ENCODE measurements at places on chromosomes 5 and 9.
A peak's percentile ranks its signal among the peaks of the same experiment; 100 is the strongest.

GRCh38 chr5:126402621-126403555 is 20.3 kb upstream of the GRAMD2B start:
- DNase-seq, result no peak

- no peak for DNase-seq
These were observed at the start of gene GRIA1 for GRCh38 chr5:153490118-153491037. GRIA1 (plus strand) TSS chr5:153490670.

- DNase-seq, result no peak
These were observed 78.6 kb upstream of the VCAN start for GRCh38 chr5:83392766-83393503.

- no peak for DNase-seq
These were observed 209.7 kb downstream of the GADD45G start for GRCh38 chr9:89814340-89815040.

DNA sequence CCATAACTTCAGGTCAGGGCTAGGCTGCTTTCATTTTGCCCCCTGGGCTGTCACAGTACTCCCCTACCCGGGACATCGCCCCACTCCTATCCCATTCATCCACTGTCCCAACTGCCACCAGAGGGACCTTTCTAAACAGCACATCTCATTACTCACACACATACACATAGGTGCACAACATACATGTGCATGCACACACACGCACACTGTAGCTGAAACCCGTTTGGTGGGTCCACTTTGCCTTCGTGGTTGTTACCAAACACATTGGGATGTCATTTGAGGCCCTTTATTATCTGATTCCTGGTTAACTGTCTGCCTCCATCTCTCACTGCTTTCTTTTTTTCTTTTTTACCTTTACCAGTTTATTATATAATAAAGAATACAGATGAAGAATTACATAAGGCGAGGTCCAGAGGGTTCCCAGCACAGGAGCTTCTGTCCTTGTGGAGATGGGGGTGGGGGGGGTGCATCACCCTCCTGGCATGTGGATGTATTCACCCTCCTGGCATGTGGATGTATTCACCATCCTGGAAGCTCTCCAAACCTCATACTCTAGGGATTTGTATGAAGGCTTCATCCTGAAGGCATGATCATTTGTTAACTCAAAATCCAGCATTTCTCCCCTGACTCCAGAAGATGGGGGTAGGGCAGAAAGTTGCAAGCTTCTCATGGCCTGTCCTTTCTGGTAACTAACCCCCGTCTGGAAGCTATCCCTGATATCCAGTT is 186.0 kb downstream of the GOLPH3 start:
- DNase-seq, result no peak

DNA sequence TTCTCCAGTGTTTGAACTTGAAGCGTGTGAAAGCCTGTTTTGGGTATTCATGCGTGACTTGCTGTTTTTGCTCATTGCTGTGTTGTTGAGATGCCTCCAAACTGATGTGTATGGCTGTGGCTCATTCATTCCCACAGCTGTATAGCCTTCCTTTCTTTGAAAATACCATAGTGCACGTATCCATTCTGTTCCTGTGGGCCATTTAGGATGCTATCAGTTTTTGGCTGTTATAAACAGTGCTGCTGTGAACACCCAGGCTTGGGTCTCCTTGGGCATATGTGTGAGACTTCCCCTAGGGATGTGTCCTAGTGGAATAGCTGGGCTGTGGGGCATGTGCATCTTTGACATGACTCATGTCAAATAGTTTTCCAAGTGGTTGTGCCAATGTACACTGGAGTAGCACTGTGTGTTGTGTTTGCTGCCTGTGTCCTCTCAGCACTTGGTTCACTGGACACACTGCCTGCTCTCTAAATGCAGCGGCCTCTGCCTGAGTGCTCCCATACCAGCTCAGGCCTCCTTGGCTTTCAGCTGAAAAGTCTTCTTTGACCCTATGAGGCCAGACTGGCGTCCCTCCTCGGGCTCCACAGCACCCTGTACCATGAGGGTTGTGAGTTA is 102.6 kb upstream of the TBC1D2 start:
- DNase-seq, result no peak

DNA sequence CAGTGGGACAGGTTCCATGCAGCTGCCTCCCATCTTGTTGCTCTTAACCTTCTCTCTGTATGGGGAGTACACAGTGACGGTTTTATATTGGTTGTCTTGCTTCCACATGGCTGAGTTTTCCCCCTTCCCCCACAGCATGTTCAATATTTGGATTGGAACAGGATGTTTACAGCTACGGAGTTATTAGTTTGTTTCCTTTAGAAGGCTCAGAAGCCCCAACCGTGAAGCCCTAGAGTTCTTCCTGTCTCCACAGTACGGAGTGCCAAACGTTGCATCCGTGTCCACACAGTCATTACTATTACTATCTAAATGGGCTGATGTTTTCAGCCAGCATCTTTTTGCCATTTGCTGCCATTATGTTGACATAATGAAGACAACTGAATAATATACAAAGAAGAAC is 277.5 kb downstream of the MARCHF11 start:
- DNase-seq, result no peak

GRCh38 chr5:139982157-139982974 is 60.7 kb downstream of the NRG2 start:
- no peak for DNase-seq

DNA sequence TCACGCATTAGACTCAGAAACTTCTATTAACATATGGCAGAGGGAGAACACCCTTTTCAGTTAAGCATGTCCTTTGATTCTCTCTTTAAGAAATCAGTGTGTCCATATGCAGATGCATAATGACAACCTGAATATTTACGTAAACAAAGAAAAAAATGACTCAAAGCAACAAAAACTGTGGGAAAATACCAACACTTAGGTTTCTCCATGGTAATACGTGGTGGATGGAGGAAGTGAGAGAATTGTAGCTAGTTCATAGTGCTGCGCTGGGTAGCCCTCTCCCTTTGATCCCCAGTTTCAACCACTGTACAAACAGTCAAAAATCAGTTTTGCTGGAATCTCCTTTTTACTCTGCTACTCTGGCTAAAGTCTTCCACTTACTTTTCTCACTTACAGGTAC is 2.0 kb upstream of the MAP3K1 start:
- DNase-seq, result no peak

- DNase-seq, result no peak
These were observed 98.4 kb downstream of the ADRB2 start for GRCh38 chr5:148924817-148925216.

DNA sequence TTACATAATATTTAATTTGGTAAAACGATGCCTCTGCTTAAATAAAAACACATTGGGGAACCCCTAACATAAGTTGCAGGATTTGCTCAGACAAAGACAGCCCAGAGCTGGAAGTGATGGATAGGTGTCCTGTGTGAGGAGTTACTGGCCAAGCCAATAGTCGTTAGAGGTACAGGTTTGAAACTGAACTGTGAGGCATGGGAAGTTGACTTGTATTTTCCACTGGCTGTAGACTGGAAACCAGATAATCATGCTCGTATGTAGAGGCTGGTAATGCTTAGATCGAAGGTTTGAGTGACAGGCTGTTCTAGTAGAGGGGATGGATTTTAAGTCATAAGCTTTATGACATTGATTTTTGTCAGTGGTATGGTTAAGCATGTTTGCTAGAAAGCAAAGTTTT is 24.8 kb downstream of the TEK start:
- DNase-seq, result no peak

DNA sequence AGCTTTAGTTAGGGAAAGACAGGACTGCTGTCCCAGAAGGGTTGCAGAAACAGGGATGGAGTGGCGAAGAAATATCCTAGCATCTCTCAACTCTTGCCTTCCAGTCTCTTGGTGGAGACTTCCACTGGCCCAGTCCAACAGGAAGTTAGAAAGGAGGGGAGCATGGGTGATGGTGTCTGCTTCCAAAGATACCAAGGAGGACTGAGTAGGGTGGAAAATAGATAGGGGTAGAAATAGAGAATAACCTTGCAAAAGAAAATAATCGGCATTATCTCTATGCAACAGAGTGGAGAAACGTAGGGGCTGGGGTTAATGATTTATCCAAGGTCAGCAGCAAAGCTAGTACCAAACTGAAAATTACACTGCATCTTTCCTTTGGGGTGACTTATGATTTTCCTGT is 242.3 kb downstream of the PSAT1 start:
- no peak for DNase-seq

DNA sequence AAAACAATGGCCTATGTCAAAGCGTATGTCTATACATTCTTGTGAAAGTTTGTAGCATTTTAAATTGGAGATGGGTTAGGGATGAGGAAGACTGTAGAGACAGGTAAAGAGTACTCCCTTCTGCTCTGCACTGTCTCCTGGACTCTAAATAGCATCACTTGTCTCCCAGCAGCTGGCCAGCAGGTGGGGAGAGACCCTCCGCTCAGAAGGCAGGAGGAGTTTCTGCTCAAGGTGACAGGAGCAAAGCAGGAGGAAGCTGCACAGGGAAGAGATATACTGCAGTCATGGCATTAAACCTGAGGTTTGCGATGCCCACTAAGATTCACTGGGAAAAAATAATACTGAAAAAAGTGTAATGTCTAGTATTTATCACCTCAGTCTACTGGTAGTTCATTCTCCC is 10.7 kb upstream of the ASTN2 start:
- DNase-seq, result no peak

DNA sequence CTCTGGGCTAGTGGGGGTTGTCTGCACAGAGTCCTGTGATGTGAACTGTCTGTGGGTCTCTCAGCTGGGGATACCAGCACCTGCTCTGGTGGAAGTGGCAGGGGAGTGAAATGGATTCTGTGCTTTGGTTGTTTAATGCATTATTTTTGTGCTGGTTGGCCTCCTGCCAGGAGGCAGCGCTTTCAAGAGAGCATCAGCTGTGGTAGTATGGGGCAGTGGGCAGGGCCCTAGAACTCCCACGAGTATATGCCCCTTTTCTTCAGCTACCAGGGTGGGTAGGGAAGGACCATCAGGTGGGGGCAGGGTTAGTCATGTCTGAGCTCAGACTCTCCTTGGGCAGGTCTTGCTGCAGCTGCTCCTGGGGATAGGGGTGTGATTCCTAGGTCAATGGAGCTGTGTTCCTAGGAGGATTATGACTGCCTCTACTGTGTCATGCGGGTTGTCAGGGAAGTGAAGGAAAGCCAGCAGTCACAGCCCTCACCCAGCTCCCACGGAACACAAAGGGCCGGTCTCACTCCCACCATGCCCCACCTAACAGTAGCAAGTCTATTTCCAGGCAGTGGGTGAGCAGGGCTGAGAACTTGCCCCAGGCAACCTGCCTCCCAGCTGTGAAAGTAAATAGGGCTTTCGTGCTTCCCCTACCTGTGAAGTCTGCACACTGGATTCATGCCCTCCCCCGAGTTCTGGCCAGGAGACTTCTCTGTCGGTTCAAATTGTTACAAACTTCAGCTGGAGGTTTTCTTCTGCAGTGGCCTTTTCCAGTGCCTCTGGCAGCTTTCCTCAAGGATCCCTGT is 25.7 kb upstream of the FAM81B start:
- no peak for DNase-seq

DNA sequence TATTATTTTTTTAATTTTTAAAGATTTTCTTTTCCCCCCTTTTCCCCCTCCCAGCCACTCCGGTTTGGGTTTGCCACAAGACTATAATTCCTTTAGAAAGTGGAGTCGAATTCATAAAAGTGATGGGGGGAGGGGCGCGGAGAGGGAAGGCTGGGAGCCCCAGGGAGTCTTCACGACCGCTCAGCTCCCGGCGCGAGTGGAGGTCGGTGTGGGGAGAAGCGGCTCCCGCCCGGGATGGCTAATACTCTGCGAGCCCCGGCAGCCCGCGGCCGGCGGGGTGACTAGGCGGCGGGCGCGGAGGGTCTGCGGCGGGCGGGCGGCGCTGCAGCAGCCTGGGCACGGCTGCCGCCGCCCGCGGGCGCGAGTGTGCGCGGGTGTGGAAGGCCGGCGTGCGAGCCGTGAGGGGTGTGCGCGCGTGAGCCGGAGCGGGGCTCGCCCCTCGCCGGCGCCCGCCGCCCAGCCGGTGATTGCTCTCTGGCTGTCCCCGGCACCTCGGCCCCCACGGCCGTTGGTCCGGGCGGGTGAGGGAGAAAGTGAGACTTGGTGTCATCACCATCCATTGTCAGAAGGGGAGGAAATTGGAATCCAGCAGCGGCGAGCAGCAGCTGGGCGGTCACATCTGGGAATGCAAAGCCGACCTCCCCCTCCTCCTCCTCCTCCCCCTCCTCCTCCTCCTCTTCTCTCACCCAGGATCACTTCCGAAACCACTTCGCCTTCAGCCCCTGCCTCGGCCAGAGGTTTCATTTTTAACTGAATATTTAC is at the start of gene PARP8:
Gene PARP8, plus strand, starts transcription at position 377 of the 762 bp plus-strand sequence. CDS start 459 bp downstream, outside the sequence.
- peak; percentile 28 for DNase-seq

- DNase-seq, result no peak
These were observed 641.3 kb upstream of the KLF4 start for GRCh38 chr9:108130905-108131304.

- DNase-seq, result no peak
These were observed 5.9 kb downstream of the PDLIM7 start for GRCh38 chr5:177491429-177491945.

- no peak for DNase-seq
These were observed 94.6 kb upstream of the KIF2A start for GRCh38 chr5:62211405-62211804.

- no peak for DNase-seq
These were observed 43.8 kb downstream of the PCDHGC5 start for GRCh38 chr5:141532726-141533125.

DNA sequence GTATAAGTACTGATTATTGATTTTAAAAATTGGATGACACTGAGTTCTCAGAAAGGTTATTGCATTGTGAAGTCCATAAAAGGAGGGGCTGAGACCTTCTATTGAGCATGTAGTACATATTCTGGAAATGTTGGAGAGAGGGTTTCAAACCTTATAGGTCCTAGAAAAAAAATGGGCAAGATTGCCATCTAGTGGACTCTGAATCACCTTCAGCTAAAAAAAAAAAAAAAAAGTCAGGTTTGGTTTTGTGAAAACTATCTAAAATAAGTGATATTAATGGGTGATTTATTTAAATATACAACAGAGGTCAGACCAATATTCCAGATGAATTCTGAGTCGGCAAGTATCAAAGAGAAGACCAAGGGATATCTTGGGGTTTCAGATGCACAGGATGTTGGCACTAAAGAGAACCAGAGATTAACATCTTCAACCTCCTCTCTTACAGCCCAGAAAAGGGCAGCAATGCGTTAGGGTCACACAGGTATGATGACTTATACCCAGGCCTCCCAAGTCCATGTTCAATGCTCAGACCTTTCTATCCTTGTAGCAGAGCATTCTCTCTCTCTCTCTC is 109.8 kb upstream of the NMUR2 start:
- DNase-seq, result no peak

All from activated CD4-positive, alpha-beta T cell treated with anti-CD3 and anti-CD28 coated beads, Interleukin-2, amount 50 U/mL, for 24 hours (primary cell).